ENCODE measurements at places on chromosomes 13 and 19. TPM values are rescaled to one million over a fixed set of nuclear protein-coding genes. Genes with fewer than 3 reads are reported as not detected.

LRCH1 gene
- total RNA-seq, result 8.2 TPM

LILRB5 gene
- not detected for total RNA-seq

CYP2A13 gene
- total RNA-seq, result not detected

DMRTC2 gene
- not detected for total RNA-seq

KL gene
- total RNA-seq, result 0.15 TPM

ETV2 gene
- total RNA-seq, result 0.30 TPM

C13orf46 gene
- total RNA-seq, result under 0.01 TPM

GPR12 gene
- not detected for total RNA-seq

CLEC17A gene
- under 0.01 TPM for total RNA-seq

NPAS1 gene
- not detected for total RNA-seq

CACNA1A gene
- 0.32 TPM for total RNA-seq

CASP14 gene
- not detected for total RNA-seq

EBI3 gene
- 0.46 TPM for total RNA-seq

CCL25 gene
- total RNA-seq, result not detected

OR7D2 gene
- total RNA-seq, result not detected

PVR gene
- 147 TPM for total RNA-seq

KRTDAP gene
- total RNA-seq, result not detected

HCST gene
- not detected for total RNA-seq

SLC10A2 gene
- not detected for total RNA-seq

LMO7 gene
- total RNA-seq, result 8.8 TPM

CLEC4M gene
- not detected for total RNA-seq

IRGC gene
- not detected for total RNA-seq

LILRA2 gene
- not detected for total RNA-seq

ACOD1 gene
- not detected for total RNA-seq

GPR18 gene
- not detected for total RNA-seq

UBE2M gene
- 95.1 TPM for total RNA-seq

FLT1 gene
- 328 TPM for total RNA-seq

COX6B2 gene
- under 0.01 TPM for total RNA-seq

RYR1 gene
- 0.61 TPM for total RNA-seq

PRKACA gene
- 24.5 TPM for total RNA-seq

PSPC1 gene
- 97.1 TPM for total RNA-seq

MUC16 gene
- not detected for total RNA-seq

SIGLEC11 gene
- not detected for total RNA-seq

IL17D gene
- 2.6 TPM for total RNA-seq

KIR2DL1 gene
- total RNA-seq, result not detected

ICAM4 gene
- total RNA-seq, result 0.65 TPM

ARL11 gene
- total RNA-seq, result 0.32 TPM

OVOL3 gene
- not detected for total RNA-seq

NLRP7 gene
- total RNA-seq, result not detected

DOHH gene
- 13.8 TPM for total RNA-seq

RABAC1 gene
- 165 TPM for total RNA-seq

NLRP11 gene
- not detected for total RNA-seq

CD37 gene
- not detected for total RNA-seq

ACP5 gene
- not detected for total RNA-seq

ZNF616 gene
- 5.2 TPM for total RNA-seq

SAFB gene
- total RNA-seq, result 52.9 TPM

METTL21C gene
- not detected for total RNA-seq

WTIP gene
- 34.4 TPM for total RNA-seq

HPN gene
- not detected for total RNA-seq

ADGRE2 gene
- not detected for total RNA-seq

Data from epithelial cell of umbilical artery (primary cell).